ENCODE measurements at places on chromosomes 7 and 10.

DNA sequence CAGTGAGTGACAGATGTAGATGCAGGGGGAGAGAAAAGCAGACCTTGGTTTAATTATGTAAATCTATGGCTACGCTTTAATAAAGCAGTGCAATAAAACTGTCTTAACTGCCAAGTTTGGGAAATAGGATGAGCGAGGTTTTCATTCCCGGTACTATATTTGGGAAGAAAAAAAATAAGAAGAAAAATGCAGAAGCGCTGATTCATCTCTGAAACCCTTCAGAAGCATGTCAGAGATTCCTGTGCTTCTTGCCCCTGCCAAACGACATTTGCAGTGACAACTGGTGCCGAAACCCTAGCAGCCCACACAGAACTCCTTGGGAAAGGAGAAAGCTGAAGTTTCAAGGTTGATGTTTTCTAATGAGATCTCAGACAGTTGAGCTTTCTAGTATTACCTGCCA is 380.7 kb downstream of the REEP3 start:
- peak; percentile 80 for DNase-seq

- peak; percentile 88 for DNase-seq
Observed at GRCh38 chr7:140316165-140316661, 82.1 kb downstream of the SLC37A3 start.

DNA sequence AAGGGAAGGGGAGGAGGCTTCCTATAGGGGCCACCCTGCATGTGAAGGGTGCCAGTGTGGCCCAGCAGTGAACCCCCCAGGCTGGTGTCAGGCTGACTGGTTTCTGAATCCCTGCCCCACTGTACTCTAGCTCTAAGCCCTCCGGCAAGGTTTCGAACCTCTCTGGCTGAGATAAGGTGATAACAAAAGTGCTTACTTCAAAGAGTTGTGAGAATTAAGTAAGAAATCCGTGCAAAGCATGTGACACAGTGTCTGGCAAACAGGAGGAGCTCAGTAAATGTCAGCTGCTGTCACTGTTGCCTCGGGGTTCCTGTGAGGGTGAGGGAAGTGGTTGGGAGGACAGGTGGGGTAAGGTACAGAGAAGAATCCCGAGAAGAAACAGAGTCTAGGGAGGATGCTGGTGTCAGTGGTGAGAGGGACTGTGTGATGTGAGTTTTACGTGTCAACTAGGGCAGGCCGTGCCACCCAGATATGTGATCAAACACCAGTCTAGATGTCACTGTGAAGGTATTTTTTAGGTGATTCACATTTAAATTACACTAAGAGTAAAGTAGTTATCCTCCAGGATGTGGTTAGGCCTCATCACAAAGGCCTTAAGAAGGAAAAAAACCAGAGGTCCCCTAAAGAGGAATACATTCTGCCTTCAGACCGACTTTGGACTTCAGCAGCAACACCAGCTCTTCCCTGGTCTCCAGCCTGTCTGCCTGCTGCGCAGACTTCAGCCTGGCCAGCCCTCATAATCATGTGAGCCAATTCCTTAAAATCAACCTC is 64.4 kb downstream of the BPGM start:
- DNase-seq = no peak

- no peak for DNase-seq
Observed at GRCh38 chr7:41735206-41735605, 32.3 kb upstream of the INHBA start.

GRCh38 chr10:14074062-14074884 is 256.5 kb downstream of the FRMD4A start:
- DNase-seq = no peak

DNA sequence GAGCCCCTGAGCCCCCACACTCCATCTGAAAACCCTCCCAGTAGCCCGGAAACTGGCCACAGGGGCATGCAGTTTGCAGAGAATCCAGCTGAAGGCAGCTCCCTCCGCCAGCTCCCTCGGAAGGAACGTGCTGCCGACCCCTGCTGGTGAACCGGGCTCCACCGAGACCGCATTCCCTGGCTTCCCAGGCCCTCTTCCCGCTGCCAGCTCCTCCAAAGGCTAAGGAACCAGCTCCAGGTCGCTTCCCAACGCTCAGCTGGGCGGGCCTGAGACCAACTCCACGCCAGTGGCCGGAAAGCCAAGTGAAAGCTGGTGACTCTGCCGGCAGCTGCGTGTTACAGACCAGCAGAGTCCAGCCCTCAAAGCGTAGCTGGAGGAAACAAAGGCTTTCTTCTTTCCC is 35.8 kb downstream of the GPER1 start:
- peak; percentile 59 for DNase-seq

- DNase-seq = no peak
Observed at GRCh38 chr7:90972906-90973550, 291.2 kb upstream of the FZD1 start.

GRCh38 chr7:4800487-4800886 is 25.1 kb downstream of the AP5Z1 start:
- DNase-seq = no peak

DNA sequence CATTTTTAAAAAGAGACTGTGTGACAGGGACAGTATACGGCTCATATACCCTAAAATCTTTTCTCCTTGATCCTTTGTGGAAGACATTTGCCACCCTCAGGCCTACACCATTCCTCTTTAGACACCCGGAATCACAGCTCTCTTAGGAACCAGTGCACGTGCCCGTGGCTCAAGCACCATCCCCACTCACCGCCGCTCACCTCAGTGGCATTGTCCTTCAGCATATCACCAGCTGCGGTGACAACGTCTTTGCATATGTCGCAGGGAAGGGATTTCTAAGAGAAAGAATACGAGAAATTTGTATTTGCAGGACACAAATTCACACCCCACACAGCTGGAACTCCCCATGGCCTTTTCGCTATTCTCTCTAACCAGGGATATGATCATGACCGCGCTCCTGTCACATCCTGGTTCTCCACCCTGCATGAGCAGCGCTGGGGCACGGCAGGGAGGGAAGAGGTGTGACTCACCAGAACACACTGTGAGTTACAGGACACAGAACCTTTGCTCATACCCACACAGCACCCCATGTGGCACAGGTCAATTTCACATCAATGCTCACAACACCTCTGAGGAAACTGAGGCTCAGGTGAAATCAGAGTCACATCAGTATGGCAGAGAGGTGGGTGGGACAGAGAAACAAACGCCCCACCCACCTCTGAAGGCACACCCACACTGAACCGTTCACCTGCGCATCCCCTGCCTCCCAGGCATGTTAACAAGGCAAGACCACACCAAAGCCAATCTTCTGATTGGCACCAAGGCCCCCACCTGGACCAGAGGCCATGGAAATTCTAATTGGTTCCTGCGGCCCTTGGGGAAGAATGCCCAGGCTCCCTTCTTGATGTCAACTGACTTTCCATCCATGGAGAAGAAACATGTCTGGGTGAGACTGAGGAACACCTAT is 19.2 kb downstream of the PSAP start:
- no peak for DNase-seq
